ENCODE measurements at places on chromosomes 6 and 20. TPM values are rescaled to one million over a fixed set of nuclear protein-coding genes. Genes with fewer than 3 reads are reported as not detected.

- H3K27ac ChIP-seq: no peak overlapping the region
- H3K4me3 ChIP-seq: no peak overlapping the region
- H3K36me3 ChIP-seq: no peaks in the 10 kb centered on the region
- H3K27me3 ChIP-seq: no peaks in the 10 kb centered on the region
- DNase-seq: no peak
Observed at GRCh38 chr20:24303393-24304170, 165.8 kb upstream of the SYNDIG1 start.

DNA sequence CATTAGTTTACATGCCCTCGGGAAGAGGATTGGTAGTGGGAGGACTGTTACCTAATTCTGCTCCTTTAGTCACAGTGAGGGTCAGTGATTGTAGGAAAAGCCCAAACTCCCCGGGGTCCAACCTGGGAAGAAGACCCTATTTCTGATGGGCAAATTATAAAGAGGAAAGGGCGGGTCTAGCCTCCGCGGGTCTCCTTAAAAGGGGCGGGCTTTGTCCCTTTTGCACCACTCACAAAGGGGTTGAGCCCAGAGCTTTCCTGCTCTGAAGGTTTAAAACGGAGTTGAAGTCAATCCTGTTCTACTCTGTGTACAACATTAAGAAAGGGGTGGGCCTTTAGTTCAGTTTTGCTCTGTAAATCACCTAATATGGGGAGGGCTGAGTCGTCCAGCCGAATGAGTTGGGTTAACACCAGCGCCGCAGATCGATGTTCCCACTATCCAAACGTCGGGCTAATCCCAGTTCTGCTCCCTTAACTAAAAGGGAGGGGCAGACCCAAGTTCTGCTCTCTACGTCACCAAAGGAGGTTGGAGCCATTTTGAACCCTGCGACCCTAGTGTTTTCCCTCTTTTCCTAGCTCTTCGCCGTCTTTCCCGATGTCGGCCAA is 920 bp upstream of the RNF5 start:
- peak overlapping the region; percentile 91 for H3K27ac ChIP-seq
- H3K4me1 ChIP-seq: peaks cover 33% of the 10 kb centered on the region
- H3K4me3 ChIP-seq: peak overlapping the region; percentile 79

DNA sequence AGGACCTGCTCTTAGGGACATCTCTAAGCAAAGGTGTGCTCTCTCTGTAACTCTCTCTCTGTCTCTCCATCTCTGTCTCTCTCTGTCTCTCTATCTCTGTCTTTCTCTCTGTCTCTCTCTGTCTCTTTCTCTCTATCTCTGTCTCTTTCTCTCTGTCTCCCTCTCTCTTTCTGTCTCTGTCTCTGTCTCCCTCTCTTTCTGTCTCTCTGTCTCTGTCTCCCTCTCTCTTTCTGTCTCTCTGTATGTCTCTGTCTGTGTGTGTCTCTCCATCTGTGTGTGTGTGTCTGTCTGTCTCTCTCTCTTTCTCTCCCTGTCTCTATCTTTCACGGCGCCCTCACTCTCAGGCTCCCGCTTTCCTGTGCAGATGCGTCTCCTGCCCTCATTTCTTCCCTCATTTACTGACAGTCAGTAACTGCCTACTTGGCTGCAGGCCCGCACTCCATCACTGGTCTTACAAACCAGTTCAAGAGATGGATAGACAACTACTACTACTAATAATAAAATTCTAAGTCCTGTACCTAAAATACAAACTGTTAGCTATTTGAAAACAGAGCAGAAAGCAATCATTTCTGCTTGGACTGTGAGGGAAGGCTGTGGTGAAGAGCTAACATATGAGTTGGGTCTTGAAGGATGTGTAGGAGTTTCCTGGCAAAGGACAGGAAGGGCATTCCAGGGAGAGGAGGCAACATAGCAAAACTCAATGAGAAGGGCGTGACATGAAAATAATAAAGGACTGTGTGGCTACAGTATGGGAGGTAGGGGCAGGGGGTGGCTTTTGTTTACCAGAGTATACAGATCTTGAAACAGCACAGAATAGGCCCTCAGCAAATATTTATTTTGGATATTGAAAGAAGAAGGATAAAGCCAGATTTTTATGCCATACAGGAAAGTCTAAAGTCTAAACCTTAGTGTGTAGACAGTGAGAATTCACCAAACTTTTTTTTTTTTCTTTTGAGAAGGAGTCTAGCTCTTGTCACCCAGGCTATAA is 67.8 kb upstream of the TAB2 start:
- DNase-seq: no peak
- no peak overlapping the region for H3K4me3 ChIP-seq
- no peak overlapping the region for H3K27ac ChIP-seq
- no peaks in the 10 kb centered on the region for H3K27me3 ChIP-seq
- H3K4me1 ChIP-seq: no peaks in the 10 kb centered on the region
- H3K36me3 ChIP-seq: no peaks in the 10 kb centered on the region

- no peaks in the 10 kb centered on the region for H3K27me3 ChIP-seq
- peak; percentile 86 for DNase-seq
- peak overlapping the region; percentile 52 for H3K27ac ChIP-seq
- H3K36me3 ChIP-seq: no peaks in the 10 kb centered on the region
- H3K4me1 ChIP-seq: peaks cover 12% of the 10 kb centered on the region
Observed at GRCh38 chr6:22036275-22036674, 260.6 kb downstream of the PRL start.

DNA sequence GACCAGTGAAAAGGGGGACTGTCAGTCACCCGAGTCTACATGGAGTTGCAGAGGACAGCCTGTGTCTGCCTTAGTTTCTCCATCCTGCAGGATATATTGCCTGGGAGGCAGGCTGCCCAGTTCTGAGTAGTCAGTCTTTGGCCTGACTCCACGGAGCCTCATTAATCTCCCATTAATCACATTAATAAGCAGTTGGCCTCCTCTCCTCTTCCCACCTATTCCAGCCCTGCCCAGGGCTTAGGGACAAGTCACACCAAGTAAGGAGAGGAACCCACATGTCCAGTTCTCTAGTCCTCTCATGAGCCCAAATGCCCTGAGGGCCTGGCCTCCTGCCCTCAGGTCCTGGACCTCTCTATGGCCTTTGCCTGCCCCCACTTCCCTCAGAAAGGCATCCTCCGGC is 1.3 kb upstream of the MUCL3 start:
- H3K36me3 ChIP-seq: no peaks in the 10 kb centered on the region
- peaks cover under 1% of the 10 kb centered on the region for H3K27me3 ChIP-seq
- H3K4me1 ChIP-seq: peaks cover 5% of the 10 kb centered on the region
- DNase-seq: peak; percentile 32

DNA sequence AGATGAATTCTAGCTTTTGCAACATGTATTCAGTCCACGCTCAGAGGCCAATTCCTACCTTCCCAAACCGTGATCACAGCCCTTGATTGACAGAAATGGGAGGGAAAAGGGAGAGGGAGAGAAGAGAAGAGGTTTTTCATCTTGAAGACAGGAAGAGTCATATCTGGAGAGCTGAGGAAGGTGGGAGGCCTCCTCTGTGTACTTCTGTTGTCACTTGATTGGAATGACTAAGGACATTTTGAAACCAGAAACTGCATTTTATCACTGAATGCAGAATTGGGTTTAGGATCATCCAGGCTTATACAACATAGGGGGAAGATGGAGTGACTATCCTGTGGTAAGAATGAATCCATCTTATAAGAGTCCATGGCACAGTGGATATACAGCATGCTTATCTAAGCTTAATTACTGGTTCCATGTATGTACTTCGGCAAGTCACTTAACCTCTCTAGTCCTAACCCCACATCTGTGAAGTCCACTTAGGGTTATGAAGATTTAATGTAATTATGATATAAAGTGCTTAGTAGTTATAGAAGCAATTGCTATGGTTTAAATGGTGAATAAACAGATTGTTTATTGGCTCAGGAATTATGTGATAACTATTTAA is 144.0 kb downstream of the BCKDHB start:
- no peaks in the 10 kb centered on the region for H3K36me3 ChIP-seq
- no peaks in the 10 kb centered on the region for H3K27me3 ChIP-seq
- no peak overlapping the region for H3K4me3 ChIP-seq

DNA sequence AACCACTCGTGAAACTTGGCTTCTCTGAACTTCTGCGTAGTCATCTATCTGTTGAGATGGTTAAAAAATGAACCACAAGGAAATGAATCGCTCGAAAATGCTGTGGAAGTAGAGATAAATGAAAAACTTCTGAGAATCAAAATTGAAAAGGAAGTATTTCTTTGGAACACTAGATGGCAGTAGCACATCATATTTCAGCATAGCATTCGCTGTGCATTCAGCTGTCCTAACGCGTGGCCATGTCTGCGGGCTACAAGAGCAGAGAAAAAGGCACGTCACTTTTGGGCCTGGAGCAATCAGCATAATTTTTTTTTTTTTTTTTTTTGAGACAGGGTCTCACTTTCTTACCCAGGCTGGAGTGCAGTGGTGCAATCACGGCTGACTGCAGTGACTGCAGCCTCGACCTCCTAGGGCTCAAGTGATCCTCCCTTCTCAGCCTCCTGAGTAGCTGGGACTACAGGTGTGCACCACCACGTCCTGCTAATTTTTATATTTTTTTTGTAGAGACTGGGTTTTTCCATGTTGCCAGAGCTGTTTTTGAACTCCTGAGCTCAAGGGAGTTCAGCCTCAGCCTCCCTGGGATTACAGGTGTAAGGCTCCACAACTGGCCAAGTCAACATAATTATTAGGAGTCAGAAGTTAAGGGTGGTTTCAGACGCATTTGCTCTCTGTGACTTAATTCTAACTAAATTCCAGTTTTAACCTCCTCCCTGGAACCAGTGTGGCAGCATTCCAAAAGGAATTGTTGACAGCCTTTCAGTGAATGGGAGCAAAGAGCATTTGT is 8.8 kb upstream of the PERP start:
- peaks cover 12% of the 10 kb centered on the region for H3K27me3 ChIP-seq
- H3K4me1 ChIP-seq: no peaks in the 10 kb centered on the region
- no peak overlapping the region for H3K4me3 ChIP-seq
- H3K27ac ChIP-seq: no peak overlapping the region
- DNase-seq: peak; percentile 36
- no peaks in the 10 kb centered on the region for H3K36me3 ChIP-seq

- DNase-seq: peak; percentile 74
- no peak overlapping the region for H3K4me3 ChIP-seq
- H3K27me3 ChIP-seq: no peaks in the 10 kb centered on the region
- H3K36me3 ChIP-seq: no peaks in the 10 kb centered on the region
Observed at GRCh38 chr6:113065611-113066010, 718.5 kb downstream of the RFPL4B start.

DNA sequence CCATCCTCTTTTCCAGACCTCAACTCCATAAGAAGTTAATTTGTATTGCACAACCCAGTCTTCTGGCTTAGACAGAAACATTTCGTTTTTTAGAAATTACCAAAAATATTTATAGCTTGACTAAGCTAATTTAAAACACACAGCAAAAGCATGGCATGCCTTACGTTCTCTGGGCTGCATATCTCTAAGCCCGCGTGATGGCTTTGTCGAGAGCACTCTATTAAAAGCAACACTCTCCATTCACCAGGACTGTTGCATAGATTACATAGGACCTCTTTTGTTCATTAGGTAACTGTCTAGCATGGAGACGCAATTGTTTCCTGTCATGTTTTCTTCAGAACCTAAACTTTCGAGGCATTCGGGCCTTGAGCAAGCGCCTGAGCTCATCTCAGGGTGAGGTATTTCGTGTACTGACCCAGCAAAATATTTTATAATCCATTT is 104.5 kb downstream of the IBTK start:
- H3K27me3 ChIP-seq: no peaks in the 10 kb centered on the region
- H3K36me3 ChIP-seq: no peaks in the 10 kb centered on the region
- H3K27ac ChIP-seq: no peak overlapping the region
- peaks cover 22% of the 10 kb centered on the region for H3K4me1 ChIP-seq
- peak; percentile 12 for DNase-seq

DNA sequence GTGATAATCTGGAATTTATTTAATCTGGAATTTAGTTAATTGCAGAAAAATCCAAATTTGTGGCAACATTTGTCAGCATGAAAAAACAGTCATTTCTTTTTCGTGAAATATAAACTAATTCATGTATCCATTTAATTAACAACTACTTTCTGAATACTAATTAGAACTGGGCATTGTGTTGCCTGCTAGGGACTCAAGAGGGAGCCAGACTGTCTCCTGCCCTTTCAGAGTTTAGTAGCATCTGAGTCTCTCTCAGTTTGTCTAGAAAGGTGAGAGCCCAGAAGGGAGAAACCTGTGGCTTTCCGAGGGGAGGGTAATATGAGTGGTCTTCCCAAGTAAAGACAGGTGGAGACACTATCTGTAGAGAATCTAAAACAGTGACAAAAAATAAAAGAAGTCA is 210.9 kb upstream of the HDDC2 start:
- H3K36me3 ChIP-seq: no peaks in the 10 kb centered on the region
- H3K27me3 ChIP-seq: no peaks in the 10 kb centered on the region
- no peak for DNase-seq
- H3K27ac ChIP-seq: no peak overlapping the region
- H3K4me1 ChIP-seq: no peaks in the 10 kb centered on the region

- H3K36me3 ChIP-seq: no peaks in the 10 kb centered on the region
- H3K27me3 ChIP-seq: peaks cover 17% of the 10 kb centered on the region
- no peak for DNase-seq
- H3K27ac ChIP-seq: no peak overlapping the region
Observed at GRCh38 chr20:43765916-43766315, 39.1 kb upstream of the GTSF1L start.

- no peaks in the 10 kb centered on the region for H3K36me3 ChIP-seq
- no peak for DNase-seq
- peaks cover 22% of the 10 kb centered on the region for H3K27me3 ChIP-seq
Observed at GRCh38 chr20:45300961-45301360, 5.7 kb upstream of the RBPJL start.

- no peaks in the 10 kb centered on the region for H3K27me3 ChIP-seq
- H3K4me1 ChIP-seq: peaks cover 9% of the 10 kb centered on the region
- no peaks in the 10 kb centered on the region for H3K36me3 ChIP-seq
Observed at GRCh38 chr6:130683761-130684517, 143.3 kb upstream of the SMLR1 start.

DNA sequence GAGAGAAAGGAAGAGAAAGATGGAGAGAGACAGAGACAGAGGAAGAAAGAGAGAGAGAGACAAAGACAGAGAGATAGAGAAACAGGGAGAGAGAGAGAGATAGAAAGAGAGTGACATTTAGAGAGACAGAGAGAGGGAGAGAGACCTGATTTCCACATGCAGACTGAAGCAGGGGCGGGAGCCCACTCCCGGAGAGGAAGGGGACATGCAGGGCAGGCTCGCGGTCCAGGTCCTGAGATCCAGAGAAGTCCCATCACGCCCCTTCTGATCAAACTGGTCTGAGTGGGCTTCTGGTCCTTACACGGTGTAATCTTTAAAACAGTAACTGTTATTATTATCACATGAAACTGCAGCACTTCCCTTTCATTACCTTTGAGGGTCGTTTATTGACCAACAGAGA is 62.2 kb downstream of the PHACTR3 start:
- no peaks in the 10 kb centered on the region for H3K4me1 ChIP-seq
- no peak for DNase-seq
- no peak overlapping the region for H3K27ac ChIP-seq
- H3K36me3 ChIP-seq: no peaks in the 10 kb centered on the region
- H3K27me3 ChIP-seq: no peaks in the 10 kb centered on the region

- no peaks in the 10 kb centered on the region for H3K4me1 ChIP-seq
- H3K27ac ChIP-seq: no peak overlapping the region
- H3K36me3 ChIP-seq: no peaks in the 10 kb centered on the region
- no peak overlapping the region for H3K4me3 ChIP-seq
- no peak for DNase-seq
Observed at GRCh38 chr6:144651234-144651633, 366.1 kb downstream of the UTRN start.

- no peak for DNase-seq
- H3K36me3 ChIP-seq: no peaks in the 10 kb centered on the region
- H3K4me3 ChIP-seq: no peak overlapping the region
- no peaks in the 10 kb centered on the region for H3K4me1 ChIP-seq
Observed at GRCh38 chr20:4886771-4887527, 114.4 kb downstream of the SLC23A2 start.

Gene MUC21
- not detected for total RNA-seq

Gene ASF1A
- total RNA-seq: 36.4 TPM

Gene ENPP5
- 1.4 TPM for total RNA-seq

Gene TAGAP
- 0.10 TPM for total RNA-seq
